GM12892 (cell line): ENCODE measurements at places on chromosomes 4 and X.

GRCh38 chr4:37687681-37688080, 1.5 kb upstream of the RELL1 start:
- DNase-seq, result no peak

DNA sequence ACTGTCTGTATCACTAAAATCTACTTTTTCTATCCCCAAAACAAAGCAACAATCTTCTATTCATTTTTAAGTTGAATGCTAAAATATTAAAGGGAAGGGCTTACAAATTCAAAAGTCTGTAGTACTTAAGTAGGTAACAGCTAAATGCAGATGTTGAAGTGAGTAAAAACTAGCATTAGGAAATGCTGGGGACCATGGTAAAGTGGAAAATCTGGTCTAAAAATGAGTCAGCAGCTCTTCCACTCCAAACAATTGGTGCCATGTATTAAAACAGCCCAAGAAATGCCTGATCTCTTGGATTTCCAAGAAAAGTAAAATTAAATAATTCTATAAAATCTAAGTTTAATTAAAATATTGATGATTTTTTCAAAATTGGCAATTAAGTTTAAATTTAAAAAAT, 73.3 kb upstream of the PPP3CA start:
- DNase-seq, result no peak

- no peak for DNase-seq
Measured at GRCh38 chr4:139137763-139138162, 39.3 kb downstream of the ELF2 start.

GRCh38 chrX:9943420-9943819, 23.7 kb upstream of the CLDN34 start:
- no peak for DNase-seq

GRCh38 chrX:57447856-57448255, 144.0 kb upstream of the ZXDB start:
- DNase-seq, result no peak

GRCh38 chrX:53682885-53683555, 3.5 kb downstream of the HUWE1 start:
- no peak for DNase-seq

DNA sequence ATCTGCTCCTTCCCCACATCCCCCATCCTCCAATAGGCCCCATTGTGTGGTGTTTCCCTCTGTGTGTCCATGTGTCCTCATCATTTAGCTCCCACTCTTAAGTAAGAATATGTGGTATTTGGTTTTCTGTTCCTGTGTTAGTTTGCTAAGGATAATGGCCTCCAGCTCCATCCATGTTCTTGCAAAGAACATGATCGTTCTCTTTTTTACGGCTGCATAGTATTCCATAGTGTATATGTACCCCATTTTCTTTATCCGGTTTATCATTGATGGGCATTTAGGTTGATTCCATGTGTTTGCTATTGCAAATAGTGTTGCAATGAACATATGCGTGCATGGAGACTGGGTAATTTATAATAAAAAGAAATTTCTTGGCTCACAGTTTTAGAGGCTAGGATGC, 31.5 kb downstream of the GRK4 start:
- no peak for DNase-seq

GRCh38 chr4:75598390-75598789, 31.9 kb downstream of the CDKL2 start:
- DNase-seq, result no peak

DNA sequence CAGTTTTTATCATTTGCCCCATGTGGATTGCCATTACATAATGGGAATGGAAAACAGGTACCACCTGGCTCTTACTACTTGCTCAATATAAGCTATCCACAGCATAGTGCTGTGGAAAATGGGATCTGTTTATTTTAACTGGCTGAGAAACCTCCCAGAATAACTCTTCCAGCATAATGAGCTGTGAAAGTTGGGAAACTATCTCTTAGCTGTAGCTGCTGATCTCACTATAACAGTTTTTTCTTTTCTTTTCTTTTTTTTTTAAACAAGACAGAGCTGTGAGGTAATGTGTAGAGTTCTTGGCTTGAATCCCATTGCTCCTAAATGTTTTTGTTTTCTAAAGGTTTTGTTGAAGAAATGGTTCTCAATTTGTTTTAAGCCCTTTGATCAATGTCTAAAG, 988.3 kb downstream of the PCDH19 start:
- no peak for DNase-seq

GRCh38 chr4:1055721-1056590, 44.5 kb downstream of the FGFRL1 start:
- DNase-seq, result no peak

- DNase-seq, result no peak
Measured at GRCh38 chrX:133681421-133681820, 266.1 kb upstream of the GPC4 start.

GRCh38 chrX:78603908-78604307, 55.2 kb downstream of the RTL3 start:
- DNase-seq, result no peak

DNA sequence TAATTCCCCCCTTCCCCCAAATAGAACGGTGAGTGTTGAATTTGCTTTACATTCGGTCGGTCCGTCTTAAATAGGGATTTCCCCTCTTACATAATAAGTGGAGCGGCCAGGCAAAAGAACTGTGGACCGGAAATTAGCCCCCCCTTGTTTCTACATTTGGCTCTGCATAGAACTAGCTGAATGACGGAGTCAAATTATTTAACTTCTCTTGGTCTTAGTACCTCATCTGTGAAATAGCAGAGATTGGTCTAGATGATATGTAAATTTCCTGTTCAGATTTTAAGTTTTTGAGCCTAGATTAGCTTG, 1.3 kb downstream of the SPATA18 start:
- peak; percentile 17 for DNase-seq

GRCh38 chr4:149202117-149202516, 613.5 kb downstream of the IQCM start:
- DNase-seq, result no peak

- DNase-seq, result peak; percentile 19
Measured at GRCh38 chrX:153764786-153765137, 713 bp downstream of the PLXNB3 start.

DNA sequence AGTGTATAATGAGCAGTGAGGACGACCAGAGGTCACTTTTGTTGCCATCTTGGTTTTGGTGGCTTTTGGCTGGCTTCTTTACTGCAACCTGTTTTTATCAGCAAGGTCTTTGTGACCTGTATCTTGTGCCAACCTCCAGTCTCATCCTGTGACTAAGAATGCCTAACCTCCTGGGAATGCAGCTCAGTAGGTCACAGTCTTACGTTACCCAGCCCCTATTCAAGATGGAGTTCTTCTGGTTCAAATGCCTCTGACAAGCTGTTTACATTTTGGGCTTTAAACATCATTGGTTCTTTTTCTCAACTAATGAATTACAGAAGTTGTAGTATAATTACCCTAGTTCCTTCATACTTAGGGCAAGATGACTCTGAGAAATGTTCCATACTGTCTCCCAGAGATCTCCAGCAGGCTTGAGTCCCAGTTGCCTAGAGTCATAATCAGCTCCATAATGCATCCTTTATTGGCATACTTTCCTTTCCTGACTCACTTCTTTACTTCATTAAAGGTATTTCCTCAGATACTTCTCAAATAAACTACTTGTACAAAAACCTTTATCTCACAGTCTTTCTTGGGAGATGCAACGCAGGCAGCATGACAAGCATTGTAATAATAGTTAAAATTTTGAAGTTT, 136.5 kb downstream of the KDM6A start:
- DNase-seq, result no peak

DNA sequence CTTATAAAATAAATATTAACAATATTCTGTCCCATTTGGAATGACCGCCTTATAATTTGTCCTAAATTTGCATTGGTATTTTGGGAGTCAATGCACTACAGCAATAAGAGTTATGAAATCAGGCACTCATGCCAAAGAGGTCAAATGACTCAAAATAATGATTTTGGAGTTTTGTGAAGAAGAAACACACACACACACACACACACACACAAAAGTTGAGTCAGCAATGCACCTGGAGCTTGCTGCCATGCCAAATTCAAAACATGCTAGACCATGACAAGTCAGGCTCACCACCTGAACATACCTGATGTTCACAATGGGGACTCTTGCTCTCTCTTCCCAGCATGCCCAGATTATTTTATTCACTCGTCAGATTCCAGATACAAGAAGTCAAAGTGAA, 56.7 kb downstream of the PROM1 start:
- DNase-seq, result no peak

DNA sequence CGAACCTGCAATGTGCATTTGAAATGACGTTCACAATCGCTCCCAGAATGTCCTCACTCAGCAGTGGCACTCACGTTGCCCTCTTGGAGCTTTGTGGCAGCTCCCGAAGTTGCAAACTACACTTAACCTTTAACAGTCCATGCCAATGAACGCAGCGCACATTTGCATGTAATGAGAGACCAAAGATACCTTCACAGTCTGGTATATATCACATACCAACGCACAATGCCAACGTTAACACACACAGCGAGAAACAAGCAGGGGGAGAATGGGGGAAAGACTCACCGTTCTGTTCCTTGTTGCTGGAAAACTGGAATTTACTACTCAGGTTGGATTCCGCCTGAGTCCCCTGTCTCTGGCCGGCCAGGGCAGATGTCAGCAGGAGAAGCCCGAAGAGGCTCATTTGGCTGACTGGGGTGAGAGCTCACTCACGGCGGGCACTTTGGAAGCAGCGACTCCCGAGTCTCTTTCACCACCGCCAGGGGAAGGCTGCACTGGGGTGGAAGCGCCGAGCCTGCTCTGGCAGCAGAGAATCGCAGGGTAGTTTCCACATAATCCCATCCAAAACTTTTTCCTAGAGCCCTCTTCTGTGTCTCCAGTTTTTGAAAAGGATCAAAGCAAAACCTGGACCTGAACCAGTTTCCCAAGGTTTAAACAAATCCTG, 966 bp downstream of the PDGFC start:
- no peak for DNase-seq

DNA sequence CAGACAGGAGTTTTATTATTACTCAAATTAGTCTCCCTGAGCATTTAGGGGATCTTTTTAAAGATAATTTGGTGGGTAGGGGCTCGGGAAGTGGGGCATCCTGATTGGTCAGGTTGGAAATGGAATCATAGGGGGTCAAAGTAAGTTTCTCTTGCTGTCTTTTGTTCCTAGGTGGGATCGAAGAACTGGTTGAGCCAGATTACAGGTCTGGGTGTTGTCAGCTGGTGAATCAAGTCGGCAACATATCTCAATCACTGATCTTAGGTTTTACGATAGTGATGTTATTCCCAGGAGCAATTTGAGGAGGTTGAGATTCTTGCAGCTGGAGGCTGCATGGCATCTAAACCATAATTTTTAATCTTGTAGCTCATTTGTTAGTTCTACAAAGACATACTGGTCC, 629.5 kb upstream of the AMOT start:
- no peak for DNase-seq
